ENCODE measurements at places on chromosomes 7 and 10. TPM values are rescaled to one million over a fixed set of nuclear protein-coding genes. Genes with fewer than 3 reads are reported as not detected.

DNA sequence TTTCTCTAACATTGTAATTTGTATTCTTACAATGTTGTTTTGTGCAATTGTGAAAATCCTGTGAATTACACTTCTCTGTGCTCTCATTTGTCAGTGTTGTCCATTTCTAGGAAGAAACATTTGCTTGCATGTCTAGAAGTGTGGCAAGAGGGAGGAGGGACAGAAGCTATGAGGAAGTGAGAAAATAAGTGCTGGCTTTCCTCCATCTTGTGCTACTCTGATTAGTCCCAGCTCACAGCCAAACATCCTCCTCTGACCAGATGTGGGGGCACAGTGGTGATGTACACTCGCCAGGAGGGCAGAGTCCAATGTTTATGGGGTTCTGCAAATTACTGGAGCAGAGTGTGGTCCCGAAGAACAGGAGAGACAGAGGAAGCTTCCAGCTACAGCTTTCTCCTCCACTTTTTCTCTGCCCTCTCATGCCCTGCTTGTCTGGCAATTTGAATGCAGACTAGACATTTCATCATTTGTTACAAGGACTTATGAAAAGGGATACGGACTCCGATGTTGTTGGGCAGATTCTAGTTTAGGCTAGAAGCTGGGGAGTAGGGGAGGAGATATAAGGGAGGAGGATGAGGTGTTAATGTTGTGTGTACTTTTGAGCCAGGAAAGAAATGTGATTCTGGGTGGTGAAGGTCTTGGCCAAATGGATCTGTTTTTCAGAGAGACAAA, 131.0 kb upstream of the C1GALT1 start:
- DNase-seq = no peak

The NFE2L3 gene
- total RNA-seq = 6.3 TPM

The ZNF485 gene
- total RNA-seq = 17.6 TPM

- no peak for DNase-seq
These were observed 516.4 kb downstream of the PCDH15 start for GRCh38 chr10:54284526-54285193.

All from ureter (tissue), 1 donor.